ENCODE measurements at places on chromosomes 7 and 10.

- no peak for DNase-seq
Measured at GRCh38 chr7:131020759-131021261, 286.8 kb upstream of the KLF14 start.

GRCh38 chr7:55144333-55145317 lies 125.8 kb downstream of the EGFR start:
- DNase-seq, result no peak

DNA sequence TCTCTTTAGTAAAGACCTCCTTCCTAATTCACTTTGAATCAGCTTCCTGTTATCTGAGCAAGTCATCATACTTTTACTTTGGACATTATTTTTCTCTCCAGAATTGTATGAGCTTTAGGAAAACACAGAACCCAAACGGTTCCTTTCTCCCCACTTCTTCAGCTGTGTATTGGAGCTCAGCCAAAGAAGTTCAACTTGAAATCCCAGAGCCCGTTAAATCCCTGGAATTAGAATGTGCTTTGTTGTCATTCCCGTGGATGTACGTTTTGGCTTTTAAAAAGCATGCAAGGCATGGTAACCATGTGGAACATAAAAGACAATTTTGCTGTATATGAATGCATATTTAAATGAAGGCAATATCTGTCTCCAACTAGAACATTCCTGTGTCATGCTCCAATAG lies 46.6 kb downstream of the AGMO start:
- DNase-seq, result no peak

GRCh38 chr7:95330204-95330960 lies 6.0 kb upstream of the PON1 start:
- no peak for DNase-seq

- DNase-seq, result no peak
Measured at GRCh38 chr10:116253716-116254115, 19.3 kb downstream of the GFRA1 start.

DNA sequence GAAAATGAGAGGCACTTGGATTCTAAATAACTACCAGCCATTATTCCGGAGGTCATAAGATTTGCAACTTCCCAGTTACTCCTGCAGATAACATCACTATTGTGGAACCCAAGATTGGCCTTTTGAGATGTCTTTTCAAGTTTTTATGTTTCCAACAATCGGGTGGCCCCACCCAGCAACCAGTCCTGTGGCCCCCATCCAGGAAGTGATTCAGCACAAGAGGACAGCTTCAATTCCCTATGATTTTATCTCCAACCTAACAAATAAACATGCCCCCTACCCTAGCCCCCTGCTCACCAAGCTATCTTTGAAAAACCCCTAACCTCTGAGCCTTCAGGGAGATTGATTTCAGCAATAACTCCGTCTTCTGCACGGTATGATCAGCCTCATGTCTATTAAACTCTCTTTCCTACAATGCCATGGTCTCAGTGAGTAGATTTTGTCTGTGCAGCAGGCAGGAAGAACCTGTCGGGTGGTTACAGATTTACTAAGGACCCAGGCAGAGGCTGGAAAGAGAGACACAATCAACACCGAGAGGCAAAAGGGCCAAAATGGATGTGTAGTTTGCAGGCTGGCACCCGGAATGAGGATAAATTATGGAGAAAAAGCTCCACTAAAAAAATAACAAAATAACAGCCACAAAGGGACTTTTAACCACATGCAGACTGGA lies 83.9 kb upstream of the UNC5B start:
- no peak for DNase-seq
